Activated naive CD4-positive, alpha-beta T cell treated with anti-CD3 and anti-CD28 coated beads for 36 hours (primary cell): ENCODE measurements at places on chromosomes 3 and 15.

GRCh38 chr3:179825527-179826246, 172.8 kb downstream of the USP13 start:
- no peak for DNase-seq

DNA sequence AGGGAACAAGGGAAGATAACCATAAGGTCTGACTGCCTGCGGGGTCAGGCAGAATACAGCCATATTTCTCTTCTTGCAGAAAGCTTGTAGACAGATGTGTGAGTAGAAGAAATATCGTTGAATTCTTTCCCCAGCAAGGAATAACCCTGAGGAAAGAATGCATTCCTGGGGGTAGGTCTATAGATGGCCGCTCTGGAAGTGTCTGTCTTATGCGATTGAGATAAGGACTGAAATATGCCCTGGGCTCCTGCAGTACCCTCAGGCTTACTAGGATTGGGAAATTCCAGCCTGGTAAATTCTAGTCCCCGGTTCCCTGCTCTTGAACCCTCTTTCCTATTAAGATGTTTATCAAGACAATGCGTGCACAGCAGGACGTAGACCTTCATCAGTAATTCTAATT, 15.8 kb upstream of the SST start:
- DNase-seq = no peak

DNA sequence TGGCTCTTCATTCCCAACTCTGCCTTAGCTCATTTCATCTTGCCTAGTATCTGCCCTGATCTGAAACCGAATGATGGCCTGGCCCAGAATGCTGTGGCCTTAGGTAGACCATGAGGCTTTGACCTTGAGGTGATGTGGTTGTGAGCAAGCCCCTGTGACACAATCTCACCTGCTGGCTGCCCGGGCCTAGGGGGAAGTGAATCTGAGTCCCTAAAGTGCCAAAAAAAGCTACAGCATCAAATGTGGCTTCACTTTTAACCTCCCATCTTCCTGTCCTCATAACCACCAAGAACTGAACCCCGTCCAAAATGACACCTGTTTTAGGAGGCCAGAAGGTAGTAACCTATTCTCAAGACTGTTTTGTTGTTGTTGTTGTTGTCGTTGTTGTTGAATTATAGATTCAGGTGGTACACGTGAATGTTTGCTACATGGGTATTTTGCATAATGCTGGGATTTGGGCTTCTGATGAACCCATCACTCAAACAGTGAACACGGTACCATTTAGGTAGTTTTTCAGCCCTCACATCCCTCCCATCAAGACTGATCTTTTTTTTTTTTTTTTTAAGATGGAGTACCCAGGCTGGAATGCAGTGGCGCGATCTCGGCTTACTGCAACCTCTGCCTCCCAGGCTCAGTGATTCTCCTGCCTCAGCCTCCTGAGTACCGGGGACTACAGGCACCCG, 54.6 kb downstream of the MCCC1 start:
- DNase-seq = no peak

GRCh38 chr3:48465237-48465530, 18.6 kb downstream of the ATRIP start:
- no peak for DNase-seq

DNA sequence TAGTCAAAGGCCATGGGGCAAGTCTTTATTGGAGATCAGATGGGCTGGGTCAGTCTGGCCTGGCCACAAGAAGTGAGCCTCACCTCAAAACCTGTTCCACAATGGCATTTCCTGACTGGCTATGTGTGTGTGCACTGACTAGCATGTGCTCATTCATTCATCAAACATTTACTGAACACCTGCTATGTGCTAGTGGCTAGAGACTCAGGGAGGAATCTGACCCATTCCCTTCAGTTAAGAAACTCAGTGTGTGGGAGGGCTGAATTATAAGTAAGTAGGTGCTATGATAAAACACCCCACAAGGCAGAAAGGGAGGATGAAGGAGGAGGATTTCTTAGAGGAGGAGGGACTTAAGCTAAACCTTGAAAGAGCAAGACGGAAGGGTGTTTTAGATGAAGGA, 5.4 kb upstream of the CGNL1 start:
- DNase-seq = no peak

- DNase-seq = no peak
These were observed 185.5 kb downstream of the SATB1 start for GRCh38 chr3:18239674-18240073.
